AML-193 (cell line): ENCODE measurements at places on chromosomes 12 and 14.

DNA sequence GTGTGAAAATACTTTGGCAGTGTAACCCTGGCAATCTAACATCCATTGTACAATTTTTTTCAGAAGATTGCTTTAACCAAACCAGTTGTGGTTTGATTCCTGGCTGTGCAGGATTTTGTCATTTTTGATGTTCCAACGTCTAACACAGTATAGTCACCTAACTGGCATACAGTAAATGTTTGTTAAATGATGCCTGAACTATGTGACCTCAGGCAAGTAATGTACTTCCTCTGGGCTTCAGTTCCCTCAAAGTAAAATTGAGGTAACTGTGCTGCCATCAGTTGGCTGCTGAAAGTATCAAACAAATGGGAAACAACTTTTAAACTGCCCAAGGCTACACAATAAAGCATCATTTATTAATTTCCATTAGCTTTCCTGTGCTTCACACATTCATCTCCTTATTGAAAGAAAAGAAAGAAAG is 4.3 kb downstream of the TM7SF3 start:
- DNase-seq: peak; percentile 51

DNA sequence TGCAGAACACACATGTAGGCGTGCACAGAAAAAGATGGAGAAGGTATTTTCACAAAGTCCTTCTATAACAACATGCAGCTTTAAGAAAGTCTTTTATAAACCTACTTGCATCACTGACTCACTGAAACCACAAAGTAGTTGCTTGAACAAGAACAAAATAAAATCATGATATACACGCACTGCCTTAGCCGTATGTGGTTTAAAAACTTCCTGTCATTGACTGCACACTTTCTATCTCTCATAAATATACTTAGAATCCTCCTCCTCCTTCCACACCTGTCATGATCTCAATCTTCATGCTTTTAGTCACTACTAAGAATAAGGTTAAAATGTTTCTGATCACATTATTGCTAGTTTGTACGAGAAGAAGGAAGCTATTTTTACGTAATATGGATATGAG is 31.8 kb upstream of the RAD51AP1 start:
- DNase-seq: no peak

DNA sequence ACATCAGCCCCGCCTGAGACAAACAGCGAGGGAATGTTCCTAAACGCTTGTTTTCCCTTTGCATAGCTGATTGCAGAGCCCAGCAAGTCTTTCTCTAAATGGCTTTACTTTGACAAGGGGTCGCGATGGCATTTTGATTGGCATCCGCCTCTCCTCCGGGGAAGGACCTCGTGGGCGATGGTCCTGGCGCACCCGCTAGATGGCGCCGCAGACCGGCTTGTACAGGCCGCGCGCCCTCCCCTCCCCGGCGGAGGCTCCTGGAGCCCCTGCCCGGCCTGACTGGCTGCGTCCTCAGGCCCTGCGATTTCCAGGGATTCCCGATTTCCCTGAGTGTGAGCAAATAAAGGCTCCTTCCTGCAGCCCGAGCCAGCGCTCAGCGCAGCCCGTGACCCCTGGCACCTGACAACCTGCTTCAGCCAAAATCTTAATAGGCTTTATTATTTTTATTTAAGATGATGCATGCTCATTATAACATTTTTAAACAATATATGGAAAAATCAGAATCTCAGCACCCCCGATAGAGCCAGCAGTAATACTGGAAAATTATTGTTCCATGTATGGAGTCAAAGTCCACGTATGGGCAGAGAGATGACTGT is 468.3 kb downstream of the AACS start:
- DNase-seq: no peak

DNA sequence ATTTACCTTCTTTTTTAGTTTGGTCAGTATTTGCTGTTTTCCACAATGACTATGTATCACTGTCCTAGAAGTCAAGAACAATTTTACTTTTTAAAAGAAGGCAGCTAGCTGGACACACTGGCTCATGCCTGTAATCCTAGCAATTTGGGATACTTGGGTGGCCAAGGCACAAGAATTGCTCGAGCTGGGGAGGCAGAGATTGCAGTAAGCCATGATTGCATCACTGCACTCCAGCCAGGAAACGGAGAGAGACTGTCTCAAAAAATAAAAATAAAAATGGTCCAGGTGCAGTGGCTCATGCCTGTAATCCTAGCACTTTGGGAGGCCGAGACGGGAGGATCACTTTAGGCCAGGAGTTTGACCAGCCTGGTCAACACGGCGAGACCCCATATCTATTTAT is 28.3 kb downstream of the MDM1 start:
- DNase-seq: no peak

GRCh38 chr14:89479802-89480201 is 62.8 kb upstream of the FOXN3 start:
- peak; percentile 71 for DNase-seq

DNA sequence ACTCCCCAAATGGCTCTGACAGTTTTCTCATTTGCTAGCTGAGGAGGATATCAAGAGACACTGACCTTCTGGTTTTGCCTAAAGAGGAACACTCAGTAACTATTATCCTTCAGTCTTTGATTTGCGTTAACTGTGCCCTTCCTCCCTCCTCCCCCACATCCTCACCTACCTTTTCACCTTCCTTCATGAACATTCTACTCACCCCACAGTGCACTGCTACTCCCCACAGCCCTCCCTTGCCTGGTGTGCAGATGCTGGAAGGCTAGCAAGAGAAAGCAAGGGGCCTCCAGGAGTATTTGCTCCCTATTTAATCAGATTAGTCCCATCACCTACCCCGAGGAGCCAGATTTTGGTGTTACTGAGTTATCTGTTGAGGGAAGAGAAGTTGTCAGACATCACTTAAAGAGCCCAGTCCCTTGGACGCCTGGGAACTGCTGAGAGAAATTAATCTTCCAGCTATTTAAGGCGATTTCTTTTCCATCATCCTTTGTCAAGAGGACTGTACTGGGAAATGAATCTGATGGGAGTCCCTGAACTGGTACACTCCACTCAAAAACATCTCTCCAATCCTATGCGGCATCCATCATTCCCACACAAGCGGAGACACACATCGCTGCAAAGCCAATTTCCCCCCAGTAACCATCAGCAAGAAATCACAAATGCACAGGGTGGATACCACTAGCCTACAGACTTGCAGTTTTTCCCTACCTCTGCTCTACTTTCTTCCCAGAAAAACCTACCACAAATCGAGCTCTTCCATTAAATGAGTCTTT is 11.5 kb downstream of the PSMB5 start:
- DNase-seq: no peak

- no peak for DNase-seq
Observed at GRCh38 chr12:67546746-67547145, 101.8 kb upstream of the DYRK2 start.

DNA sequence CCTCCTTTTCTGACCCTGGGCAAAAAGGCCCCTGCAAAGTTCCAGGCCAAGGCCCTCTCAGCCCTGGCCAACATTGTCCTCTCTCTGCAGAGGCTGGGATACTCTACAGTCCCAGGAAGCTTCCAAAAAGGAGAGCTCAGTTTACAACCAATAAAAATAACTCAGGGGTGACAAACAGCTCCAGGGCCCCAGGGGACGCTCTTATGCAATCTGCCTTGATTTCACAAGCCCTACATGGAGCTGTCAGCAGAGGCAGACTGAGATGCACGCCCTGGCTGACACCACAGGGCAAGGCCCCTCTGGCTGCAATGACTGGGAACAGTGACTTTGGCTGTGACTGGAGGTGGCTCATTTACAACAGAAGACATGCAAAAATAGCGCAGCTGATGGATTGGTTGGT is 129.0 kb upstream of the MED13L start:
- peak; percentile 86 for DNase-seq
